ENCODE measurements at places on chromosomes 11 and 22.

GRCh38 chr11:20671856-20672546 is 2.6 kb downstream of the NELL1 start:
- DNase-seq: peak; percentile 5

GRCh38 chr22:35299217-35299672 is 449 bp upstream of the TOM1 start:
- DNase-seq: peak; percentile 60

DNA sequence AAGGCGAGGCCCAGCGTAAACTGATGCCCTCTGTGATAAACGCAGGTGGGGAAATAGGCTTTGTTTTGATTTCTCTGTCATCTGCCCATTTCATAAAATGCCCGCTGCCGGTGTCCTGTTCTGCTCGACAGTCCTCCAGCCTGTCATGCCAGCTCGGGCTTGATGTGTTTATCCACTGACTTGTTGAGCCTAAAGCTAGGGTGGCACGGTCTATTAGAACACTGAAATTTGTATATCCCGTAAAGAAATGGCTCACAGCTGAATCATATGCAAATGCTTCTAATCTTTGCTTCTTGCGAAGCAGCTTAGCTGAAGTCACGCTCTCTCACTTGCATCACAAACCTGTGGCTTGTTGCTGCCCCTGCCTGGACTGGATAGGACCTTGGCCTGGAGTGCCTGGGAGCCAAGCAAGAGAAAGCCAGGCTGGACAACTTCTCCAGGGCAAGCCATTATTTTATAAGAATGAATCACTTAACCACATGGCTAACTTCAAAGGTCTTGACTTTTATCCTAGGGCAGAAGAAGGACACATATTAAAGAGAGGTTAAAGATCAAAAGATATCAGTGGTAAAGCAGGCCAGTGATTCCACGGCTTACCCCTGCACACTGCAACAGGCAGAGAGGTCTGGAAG is 33.1 kb downstream of the EHF start:
- DNase-seq: peak; percentile 99

DNA sequence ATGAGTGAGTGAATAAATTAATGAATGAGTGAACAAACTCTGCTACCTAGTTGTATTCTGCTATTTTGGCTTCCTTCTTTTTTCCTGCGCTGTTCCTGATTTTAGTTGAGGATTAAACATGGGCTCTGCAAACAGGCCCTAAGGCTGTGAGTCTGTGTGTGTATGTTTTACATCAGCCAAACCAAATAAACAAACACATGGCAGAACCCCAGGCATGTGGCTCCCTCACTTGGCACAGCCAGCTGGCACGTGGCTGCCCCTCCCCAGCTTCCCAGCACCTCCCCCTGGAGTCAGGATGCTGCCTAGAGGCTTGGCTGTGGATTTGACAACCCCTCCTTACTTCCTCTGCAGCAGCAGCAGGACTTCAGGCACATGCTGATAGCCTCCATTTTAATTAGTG is 593.2 kb downstream of the INSC start:
- DNase-seq: peak; percentile 8
